ENCODE measurements at places on chromosomes 4 and X.

GRCh38 chr4:185358959-185359358 lies 36.8 kb downstream of the LRP2BP start:
- DNase-seq = no peak

- no peak for DNase-seq
Observed at GRCh38 chr4:98469771-98470170, 188.6 kb downstream of the TSPAN5 start.

DNA sequence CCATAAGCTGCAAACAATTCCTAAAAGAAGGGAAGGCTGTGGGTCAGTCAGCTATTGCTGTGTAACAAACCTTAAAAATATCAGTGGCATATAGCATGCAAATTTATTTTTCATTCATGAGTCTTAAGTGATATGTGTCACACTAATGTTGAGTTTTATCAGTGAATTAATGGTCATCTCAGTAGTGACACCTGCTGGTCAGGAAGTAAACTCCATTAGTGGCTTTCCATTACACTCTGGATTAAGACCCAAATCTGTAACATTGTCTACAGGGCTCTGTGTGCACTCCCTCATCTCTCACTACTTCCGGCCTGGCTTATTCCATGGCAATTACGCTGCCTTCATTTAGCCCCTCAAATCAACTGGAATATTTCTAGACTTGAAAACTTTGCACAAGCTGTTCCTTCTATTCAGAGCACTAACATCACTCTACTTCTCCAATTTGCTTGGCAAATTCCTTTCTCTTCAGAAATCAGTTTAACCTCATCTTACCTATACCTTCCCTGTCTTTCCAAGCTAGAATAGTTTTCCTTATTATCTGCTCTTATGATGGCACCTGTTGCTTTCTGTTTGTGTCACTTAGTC lies 217.3 kb upstream of the TAPT1 start:
- peak; percentile 4 for DNase-seq

- DNase-seq = no peak
Observed at GRCh38 chr4:105327222-105327621, 146.6 kb downstream of the PPA2 start.

GRCh38 chr4:170721812-170722373 lies 632.1 kb upstream of the AADAT start:
- DNase-seq = no peak
